ENCODE measurements at places on chromosomes 5 and 9.
A peak's percentile ranks its signal among the peaks of the same experiment; 100 is the strongest.

DNA sequence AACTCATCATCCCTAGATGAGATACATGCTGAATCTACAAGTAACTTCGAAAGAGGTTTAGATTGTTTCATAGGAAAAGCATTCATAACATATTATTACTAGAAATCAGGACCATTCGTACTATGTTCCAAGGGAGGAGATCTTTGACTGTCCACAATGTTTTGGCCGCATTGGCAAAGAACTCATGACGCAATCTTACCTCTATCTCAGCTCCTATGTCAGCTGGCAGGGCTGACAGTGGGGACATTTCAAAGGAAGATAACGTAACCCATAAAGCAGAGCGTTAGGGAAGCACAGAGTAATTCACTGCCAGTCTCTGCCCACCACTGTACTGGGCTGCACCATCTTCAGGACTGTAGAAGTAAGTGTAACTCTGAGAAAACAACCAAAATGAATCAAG, 69.7 kb downstream of the EFNA5 start:
- DNase-seq = no peak

- DNase-seq = no peak
Observed at GRCh38 chr9:113921396-113921925, 45.4 kb downstream of the ZNF618 start.

DNA sequence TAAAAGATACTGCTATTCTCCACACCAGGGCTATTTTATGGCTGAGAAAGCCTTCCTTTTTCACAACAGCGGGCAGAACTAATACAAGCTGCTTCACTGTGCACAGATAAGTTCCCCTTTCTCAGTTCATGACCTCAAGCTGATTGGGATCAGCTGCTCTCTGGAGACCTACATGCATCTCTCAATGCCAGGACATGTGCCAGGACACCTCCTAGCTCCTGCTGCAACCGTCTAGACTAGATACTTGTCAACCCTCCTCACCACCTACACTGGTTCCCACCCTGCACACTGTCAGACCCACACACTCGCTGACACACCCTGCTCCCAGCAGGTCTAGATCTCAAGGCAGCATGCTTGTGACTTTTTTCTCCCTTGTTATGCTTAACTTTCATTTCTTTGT, 39.8 kb downstream of the STARD4 start:
- no peak for DNase-seq

GRCh38 chr5:168706655-168707069, 127.5 kb upstream of the PANK3 start:
- peak; percentile 68 for DNase-seq

- DNase-seq = no peak
Observed at GRCh38 chr9:5671711-5672353, 42.9 kb downstream of the RIC1 start.

- no peak for DNase-seq
Observed at GRCh38 chr9:37273595-37273994, 148.9 kb upstream of the GRHPR start.

DNA sequence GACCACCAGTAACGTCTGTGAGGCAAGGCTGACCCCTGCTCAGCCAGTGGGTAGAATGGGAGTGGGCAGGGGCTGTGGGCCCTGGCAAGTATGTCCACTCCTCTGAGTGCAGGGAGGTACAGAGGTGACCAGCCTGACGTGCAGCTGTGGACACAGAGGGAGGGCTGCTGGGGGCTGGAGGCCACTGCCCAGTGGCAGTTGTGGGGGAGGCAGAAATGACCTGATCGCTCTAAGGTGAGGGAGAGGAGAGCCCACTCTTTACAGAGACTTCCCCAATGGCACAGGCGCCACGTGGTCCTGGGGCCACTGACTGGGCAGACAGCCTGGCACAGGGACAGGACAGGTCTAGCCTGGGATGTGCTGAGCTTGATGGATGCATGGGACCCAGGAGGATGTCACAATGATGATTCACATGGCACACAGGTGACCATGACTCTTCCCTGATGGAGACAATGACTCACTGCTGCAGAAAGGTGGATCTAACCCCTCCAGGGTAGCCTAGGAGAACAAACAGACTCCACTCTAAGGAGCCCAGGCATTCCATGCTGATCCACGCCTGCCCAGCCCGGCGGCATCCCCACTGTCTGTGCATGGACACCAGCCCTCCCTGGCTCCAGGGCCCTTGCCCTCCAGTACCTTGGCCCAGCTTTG, 7.7 kb downstream of the LPCAT1 start:
- peak; percentile 46 for DNase-seq

DNA sequence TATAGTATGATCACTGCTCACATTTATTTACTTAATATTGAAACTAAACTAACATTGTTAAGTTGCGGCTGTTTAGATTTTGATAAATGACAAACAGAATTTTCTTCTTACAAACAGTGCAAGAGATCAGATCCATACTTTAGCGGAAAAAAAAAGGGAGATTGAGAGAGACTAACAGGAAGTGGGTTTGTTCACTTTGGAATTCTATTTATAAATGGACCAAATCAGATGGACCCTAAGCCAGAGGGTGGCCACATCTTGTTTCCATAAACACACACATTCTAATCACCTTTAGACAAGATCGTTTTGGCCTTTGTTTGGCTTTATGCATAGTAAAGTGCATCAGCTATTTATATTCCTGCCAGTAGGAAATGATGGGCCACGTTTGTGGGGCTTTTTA, 381.4 kb upstream of the CD180 start:
- DNase-seq = no peak

DNA sequence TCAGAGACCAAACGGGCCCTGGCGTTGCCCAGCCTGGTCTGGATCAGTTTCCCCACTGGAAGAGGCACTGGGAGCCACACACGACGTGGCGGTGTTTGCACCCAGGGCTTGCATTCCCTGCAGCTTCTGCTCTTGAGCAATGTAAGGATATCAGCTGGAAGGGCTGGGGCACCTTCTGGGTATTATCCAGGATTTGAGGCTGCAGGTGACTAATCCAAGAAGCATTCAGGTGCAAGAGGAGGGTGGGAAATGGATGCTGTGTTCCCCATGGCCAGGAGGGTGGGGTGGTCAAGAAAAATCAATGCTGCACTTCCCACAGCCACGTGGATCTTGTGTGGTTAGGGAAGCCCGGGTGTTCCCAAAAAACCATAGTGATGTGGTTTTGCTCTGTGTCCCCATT, 430.9 kb downstream of the IRX2 start:
- DNase-seq = no peak

- DNase-seq = no peak
Observed at GRCh38 chr5:80346055-80346454, 26.3 kb downstream of the SPZ1 start.

DNA sequence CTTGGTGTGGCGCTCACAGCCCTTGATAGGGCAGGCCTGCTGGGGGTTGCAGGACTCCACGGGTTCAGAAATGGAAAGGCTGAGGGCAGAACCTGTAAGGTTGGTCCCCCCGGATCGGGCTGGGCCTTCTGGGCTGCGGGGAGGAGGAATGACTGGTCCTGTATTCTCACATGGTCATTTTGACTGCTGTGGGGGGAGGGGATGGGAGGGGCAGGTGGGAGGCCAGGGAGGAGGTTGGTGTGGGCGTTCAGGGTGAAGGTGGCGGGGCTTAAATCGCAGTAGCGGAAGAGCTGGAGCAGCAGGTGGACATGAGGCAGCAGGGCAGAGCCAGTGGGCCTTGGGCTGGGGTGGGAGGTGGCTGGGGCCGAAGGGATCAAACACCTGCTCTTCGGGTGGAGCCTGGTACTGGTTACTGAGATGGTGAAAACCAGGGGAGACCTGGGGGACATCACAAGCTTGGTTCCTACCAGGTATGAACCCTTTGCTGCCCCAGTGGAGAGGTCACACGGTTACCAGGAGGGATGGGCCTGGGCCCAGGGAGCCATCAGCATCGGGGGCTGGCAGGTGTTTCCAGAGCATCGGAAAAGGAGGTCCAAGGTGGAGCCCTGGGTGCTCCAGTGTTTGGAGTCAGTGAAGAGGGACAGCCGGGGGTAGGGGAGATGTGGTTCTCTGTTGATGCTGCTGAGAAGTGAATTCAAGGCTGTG, 1.8 kb downstream of the MRPS2 start:
- DNase-seq = no peak

DNA sequence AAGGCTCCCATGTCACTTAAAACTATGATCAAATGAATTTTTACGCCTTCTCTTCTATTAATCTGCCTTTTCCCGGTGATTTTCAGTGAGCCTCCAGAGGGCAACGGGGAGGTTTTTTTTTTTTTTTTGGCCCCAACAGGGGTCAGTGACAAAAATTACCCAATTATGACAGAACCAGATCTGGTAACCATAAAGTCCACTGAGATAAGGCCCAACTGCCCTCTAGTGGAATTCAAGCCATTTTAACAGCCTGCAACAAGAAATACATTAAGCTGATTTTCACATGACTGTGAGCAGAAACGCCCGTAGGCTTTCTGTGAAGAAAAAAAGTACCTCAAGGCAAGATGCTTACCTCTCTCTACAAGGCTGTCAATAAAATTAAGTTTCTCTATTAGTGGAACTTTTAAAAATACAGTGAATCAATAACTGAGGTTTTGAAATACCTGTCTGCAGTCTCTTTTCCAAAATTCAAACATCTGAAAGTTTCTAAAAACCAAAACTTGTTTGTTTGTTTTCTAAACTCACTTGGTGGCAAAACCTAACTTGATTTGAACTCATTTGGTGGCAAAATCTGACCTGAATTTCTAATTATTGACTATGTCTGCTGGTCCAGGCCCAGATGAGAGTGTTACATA, 49.7 kb upstream of the FST start:
- DNase-seq = no peak

DNA sequence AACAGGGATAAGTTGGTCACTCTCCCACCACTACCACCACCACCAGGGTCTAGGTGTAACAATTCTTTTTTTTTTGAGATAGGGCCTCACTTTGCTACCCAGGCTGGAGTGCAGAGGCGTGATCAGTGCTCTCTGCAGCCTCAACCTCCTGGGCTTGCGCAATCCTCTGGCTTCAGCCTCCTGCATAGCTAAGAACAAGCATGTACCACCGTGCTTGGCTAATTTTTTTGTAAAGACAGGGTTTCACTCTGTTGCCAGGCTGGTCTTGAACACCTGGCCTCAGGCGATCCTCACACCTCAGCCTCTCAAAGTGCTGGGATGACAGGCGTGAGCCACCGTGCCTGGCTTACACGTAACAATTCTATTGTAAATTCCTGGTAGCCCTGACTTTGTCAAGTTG, 27.5 kb downstream of the CORO2A start:
- no peak for DNase-seq

- DNase-seq = no peak
Observed at GRCh38 chr9:18390393-18390792, 83.6 kb upstream of the ADAMTSL1 start.

GRCh38 chr9:86670536-86670935, 276.8 kb downstream of the GAS1 start:
- no peak for DNase-seq

GRCh38 chr5:155839251-155840037, 487.5 kb upstream of the SGCD start:
- no peak for DNase-seq

DNA sequence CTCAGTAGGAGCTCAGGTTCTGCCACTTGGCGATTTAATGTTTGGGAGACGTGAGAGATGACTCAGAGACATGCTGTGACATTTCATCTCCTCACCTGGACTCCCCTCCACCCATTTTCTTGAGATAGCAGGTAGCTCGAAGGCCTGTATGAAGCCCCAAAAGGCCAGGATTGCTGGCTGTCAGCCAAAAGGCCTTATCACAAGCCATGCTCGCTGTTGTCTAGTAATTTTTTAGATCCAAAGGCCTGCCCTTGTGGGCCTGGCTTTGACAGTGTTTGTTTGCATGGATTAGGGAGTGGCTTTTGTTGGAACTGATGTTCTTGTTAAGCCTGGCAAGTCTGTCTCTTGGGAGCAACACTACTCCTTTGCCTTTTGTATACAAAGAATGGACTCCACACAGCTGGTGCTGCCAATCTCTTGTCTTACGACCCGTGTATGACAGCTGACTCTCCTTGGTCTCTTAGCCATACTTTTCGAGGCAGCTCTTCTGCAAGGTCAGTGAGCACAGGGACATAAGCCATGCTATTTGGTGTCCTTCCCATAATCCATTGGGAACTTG, 22.7 kb downstream of the CAVIN4 start:
- DNase-seq = no peak

DNA sequence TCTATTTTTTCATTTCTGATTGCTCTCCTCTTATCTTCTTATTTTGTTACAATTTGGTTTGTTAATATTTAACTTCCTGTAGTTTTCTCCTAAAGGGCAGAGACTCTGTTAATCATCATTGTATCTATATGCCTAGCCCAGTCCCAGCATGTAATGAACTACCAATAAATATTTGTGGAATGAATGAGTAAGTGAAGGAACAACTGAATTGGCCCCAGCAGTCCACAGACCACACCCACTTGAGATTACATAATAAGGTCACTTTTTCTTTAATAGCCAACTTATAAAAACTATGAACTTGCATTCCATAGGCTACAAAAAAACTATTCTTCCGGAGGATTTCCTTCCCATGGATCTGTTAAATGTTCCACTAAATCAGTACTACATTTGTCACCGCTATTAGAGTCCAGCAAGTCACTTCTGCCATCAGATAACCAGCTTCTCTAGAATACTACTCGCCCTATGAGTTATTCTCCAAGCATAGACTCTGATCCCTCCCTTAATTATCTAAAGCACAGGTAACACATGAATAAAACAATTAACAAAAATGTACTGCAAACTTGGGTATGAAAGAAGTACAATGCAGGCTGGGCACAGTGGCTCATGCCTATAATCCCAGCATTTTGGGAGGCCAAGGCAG, 27.5 kb upstream of the TNPO1 start:
- no peak for DNase-seq

DNA sequence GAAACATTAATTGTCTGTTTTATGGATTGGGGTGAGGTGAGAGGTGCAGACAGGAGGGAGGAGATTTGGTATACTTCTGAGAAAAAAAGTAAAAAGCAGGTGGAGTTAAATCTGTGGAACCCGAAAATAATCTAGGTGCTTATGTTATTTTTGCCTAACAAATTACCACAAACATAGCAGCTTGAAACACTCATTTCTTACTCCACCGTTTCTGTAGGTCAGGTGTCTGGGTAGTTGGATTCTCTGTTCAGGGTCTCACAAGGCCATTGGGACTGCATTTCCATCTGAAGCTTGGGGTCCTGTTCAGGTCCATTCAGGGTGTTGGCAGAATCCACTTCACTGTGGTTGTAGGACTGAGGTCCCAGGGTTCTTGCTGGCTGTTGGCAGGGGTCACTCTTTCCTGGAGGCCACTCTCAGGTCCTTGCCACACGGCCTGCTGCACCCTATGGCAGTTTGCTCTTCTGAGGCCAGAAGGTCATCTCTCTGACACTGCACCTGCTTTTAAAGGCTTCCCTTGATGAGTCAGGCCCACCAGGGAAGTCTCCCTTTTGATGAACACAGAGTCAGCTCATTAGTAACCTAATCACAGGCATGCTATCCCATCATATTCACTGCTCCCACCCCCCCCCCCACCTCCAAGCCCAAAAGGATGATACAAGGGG, 82.2 kb downstream of the TRIO start:
- no peak for DNase-seq
